Activated CD4-positive, alpha-beta memory T cell treated with anti-CD3 and anti-CD28 coated beads for 36 hours (primary cell): ENCODE measurements at places on chromosomes 3 and 15. TPM values are rescaled to one million over a fixed set of nuclear protein-coding genes. Genes with fewer than 3 reads are reported as not detected.

The CHST2 gene
- 4.5 TPM for total RNA-seq

The GOLGA6L2 gene
- total RNA-seq, result not detected

The CCDC13 gene
- not detected for total RNA-seq

The FBXL2 gene
- total RNA-seq, result not detected

The EPHB1 gene
- total RNA-seq, result 1.3 TPM

The PTPRG gene
- total RNA-seq, result 0.10 TPM

DNA sequence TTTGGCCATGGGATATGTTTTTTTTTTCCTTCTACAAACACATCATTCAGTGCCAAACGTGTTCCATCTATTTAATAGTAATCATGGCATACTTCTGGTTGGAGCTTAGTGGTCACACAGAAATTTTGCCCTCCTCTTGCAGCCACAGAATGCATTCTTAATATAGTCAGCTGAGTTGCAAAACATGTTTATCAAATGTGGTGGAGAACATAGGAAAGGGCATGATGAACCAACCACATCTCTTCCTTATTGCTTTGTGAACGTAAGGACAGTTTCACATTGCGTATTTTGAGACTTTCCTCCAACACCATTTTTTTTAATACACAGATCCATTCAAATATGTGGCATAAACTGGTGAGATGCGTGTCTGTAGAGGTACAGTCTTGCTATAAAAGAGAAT is 106.8 kb downstream of the BBX start:
- peaks cover 37% of the 10 kb centered on the region for H3K4me1 ChIP-seq
- H3K36me3 ChIP-seq, result no peaks in the 10 kb centered on the region
- no peak for DNase-seq
- H3K27ac ChIP-seq, result no peak overlapping the region

GRCh38 chr3:185081521-185081920 is 71.3 kb downstream of the C3orf70 start:
- H3K27me3 ChIP-seq, result no peaks in the 10 kb centered on the region
- H3K27ac ChIP-seq, result no peak overlapping the region
- no peak for DNase-seq
- no peaks in the 10 kb centered on the region for H3K36me3 ChIP-seq
- no peaks in the 10 kb centered on the region for H3K4me1 ChIP-seq

GRCh38 chr3:81013360-81013759 is 748.1 kb downstream of the GBE1 start:
- H3K4me3 ChIP-seq, result no peak overlapping the region
- no peak for DNase-seq
- no peak overlapping the region for H3K27ac ChIP-seq
- H3K36me3 ChIP-seq, result no peaks in the 10 kb centered on the region

- no peak overlapping the region for H3K27ac ChIP-seq
- H3K27me3 ChIP-seq, result no peaks in the 10 kb centered on the region
- DNase-seq, result peak; percentile 63
- H3K4me1 ChIP-seq, result peaks cover 5% of the 10 kb centered on the region
These were observed 36.8 kb downstream of the ATP1B3 start for GRCh38 chr3:141913150-141913811.

DNA sequence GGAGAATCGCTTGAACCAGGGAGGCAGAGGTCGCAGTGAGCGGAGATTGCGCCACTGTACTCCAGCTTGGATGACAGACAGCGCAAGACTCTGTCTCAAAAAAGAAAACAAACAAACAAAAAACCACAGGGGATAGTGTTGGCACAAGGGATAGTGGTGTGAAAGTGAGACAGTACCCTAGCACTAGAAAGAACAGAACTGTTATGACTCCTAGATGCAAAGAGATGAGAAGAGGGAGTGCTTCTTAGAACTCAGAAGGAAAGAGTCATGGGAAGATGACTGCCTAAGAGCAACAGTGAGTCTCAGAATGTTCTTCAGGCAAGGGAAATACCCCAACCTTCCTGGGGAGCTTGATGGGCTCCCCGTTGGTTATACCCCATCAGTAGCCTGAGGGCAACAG is 17.8 kb upstream of the ZNF770 start:
- no peaks in the 10 kb centered on the region for H3K36me3 ChIP-seq
- H3K4me3 ChIP-seq, result no peak overlapping the region
- no peaks in the 10 kb centered on the region for H3K4me1 ChIP-seq
- H3K27ac ChIP-seq, result no peak overlapping the region

DNA sequence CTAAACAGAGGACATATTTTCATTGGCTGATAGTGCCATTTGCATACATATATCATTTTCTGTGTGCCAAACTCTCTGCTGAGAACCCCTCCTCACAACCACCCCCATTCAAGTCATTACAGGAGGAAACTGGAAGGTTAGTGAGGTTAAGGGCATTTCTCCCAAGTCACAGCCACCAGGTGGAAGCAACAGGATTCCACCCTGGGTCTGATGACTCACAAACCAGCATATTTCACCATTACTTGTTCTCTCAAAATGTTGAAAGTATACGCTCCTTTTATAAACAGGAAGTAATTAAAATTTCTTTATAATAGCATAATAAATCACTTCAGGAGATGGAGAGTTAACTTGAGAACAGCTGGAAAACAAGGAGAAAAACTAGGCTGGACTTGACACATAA is 398.6 kb upstream of the WNT5A start:
- no peak overlapping the region for H3K4me3 ChIP-seq
- H3K36me3 ChIP-seq, result no peaks in the 10 kb centered on the region
- no peak overlapping the region for H3K27ac ChIP-seq

DNA sequence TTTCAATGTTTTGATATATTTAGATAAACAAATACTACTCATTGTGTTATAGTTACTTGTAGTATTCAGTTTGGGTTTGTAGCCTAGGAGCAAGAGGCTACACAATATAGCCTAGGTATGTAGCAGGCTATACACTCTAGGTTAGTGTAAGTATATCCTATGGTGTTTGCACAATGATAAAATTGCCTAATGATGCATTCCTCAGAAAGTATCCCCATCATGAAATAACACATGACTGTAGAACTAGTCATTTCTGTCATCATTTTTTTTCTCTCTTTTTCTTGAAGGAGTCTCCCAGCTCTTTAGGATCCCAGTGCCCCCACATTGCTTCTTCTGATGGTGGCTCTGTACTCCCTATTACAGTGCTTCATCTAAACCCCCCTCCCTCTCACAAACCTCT is 157.7 kb upstream of the CADPS start:
- no peaks in the 10 kb centered on the region for H3K36me3 ChIP-seq
- no peak overlapping the region for H3K4me3 ChIP-seq
- no peaks in the 10 kb centered on the region for H3K4me1 ChIP-seq
- no peak for DNase-seq

- no peaks in the 10 kb centered on the region for H3K27me3 ChIP-seq
- H3K4me3 ChIP-seq, result no peak overlapping the region
- peaks cover 11% of the 10 kb centered on the region for H3K4me1 ChIP-seq
- DNase-seq, result no peak
- H3K27ac ChIP-seq, result no peak overlapping the region
These were observed 50.3 kb downstream of the LRIG1 start for GRCh38 chr3:66450390-66451022.

DNA sequence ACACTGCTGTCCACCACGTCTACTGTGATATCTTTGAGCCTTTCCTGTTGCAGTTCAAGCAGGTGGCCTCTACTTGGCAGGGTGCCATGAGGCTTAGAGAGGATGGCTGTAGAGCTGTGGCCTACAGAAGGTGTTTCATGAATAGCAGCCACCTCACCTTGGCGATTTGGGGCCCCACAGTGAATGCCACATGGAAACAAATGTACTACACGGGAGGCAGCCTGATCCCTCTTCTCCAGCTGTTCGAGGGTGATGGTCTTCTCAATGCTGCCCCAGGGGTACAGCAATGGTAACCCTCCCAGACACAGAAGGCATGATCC is 70.7 kb downstream of the FAM43A start:
- H3K27me3 ChIP-seq, result peaks cover 7% of the 10 kb centered on the region
- H3K4me3 ChIP-seq, result no peak overlapping the region
- no peak overlapping the region for H3K27ac ChIP-seq
- no peak for DNase-seq

GRCh38 chr15:98823012-98823458 is 174.7 kb downstream of the IGF1R start:
- H3K27me3 ChIP-seq, result no peaks in the 10 kb centered on the region
- peaks cover 21% of the 10 kb centered on the region for H3K36me3 ChIP-seq
- H3K27ac ChIP-seq, result no peak overlapping the region
- peak; percentile 17 for DNase-seq
- no peak overlapping the region for H3K4me3 ChIP-seq

DNA sequence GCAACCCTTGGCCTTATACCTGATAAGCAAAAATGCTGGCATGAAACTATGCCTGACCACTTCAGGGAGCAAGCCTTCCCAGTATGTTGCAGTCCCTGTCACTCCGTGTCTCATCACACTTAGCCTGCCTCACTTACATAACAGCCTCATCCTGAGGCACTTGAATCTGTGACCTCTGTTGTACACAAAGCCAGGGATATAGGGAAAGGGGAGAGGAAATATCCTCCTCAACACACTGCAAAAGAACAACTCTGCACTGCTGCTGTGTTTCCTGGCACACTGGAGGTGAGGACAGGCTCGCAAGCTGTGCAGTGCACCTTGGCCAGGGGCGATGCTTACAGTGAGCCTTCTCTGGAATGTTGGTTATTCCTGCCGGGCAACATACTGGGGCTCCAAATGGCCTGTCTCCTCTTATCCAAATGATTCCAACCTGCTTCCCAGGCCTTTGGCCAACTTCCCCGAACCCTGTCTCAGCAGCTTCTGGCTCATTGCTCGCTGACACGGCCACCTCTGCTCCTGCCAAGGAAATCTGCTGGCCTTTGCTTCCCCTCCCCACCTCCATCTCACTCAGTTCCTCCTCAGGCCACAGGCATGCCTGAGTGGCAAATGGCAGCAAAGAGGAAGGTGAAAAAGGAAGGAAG is 109.2 kb downstream of the CD47 start:
- DNase-seq, result no peak
- peaks cover 52% of the 10 kb centered on the region for H3K4me1 ChIP-seq
- no peaks in the 10 kb centered on the region for H3K27me3 ChIP-seq
- H3K27ac ChIP-seq, result no peak overlapping the region
- H3K36me3 ChIP-seq, result no peaks in the 10 kb centered on the region

DNA sequence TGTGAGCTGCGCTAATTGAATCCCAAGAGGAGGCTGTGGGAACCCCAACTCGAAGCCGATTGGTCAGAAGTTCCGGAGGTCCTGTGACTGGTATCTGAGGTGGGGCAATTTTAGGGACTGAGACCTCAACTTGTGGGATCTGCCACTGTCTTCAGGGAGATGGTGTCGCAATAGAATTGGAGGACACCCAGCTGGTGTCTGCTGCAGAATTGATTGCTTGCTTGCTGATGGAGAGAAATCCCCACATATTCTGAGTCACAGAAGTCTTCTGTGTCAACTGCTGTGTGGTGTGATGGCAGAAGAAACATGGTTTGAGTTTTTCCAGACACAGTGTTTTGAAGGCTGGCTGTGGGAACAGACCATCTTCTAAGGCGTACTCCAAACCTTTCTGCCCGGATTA is 99.7 kb upstream of the PLXNA1 start:
- H3K36me3 ChIP-seq, result peaks cover under 1% of the 10 kb centered on the region
- no peak overlapping the region for H3K4me3 ChIP-seq
- DNase-seq, result no peak
- no peaks in the 10 kb centered on the region for H3K27me3 ChIP-seq
- no peaks in the 10 kb centered on the region for H3K4me1 ChIP-seq

DNA sequence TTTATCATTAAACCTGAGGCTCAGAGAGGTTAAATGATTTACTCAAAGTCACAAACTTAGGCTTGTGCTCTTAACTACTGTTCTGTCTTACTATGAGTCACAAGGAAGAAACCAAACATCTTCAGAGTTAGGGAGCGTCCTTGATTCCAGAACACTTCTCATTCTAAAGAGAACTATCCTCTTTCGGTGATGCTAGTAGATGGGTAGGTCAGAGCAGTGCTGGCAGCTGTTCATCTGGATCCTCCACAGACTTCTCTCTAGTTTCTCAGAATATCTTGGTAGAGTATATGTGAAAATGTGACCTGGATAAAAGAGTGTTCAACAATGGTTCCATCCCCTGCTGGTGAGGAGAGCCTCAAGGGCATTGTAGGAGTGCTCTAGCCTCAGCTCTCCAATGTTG is 3.3 kb downstream of the ARL6IP5 start:
- peak overlapping the region; percentile 94 for H3K27ac ChIP-seq
- H3K4me3 ChIP-seq, result peak overlapping the region; percentile 97
- H3K4me1 ChIP-seq, result peaks cover 65% of the 10 kb centered on the region
- peaks cover 37% of the 10 kb centered on the region for H3K36me3 ChIP-seq
- no peak for DNase-seq
- no peaks in the 10 kb centered on the region for H3K27me3 ChIP-seq

- H3K27ac ChIP-seq, result no peak overlapping the region
- H3K36me3 ChIP-seq, result no peaks in the 10 kb centered on the region
These were observed 3.1 kb downstream of the TSPAN3 start for GRCh38 chr15:77067691-77068367.

DNA sequence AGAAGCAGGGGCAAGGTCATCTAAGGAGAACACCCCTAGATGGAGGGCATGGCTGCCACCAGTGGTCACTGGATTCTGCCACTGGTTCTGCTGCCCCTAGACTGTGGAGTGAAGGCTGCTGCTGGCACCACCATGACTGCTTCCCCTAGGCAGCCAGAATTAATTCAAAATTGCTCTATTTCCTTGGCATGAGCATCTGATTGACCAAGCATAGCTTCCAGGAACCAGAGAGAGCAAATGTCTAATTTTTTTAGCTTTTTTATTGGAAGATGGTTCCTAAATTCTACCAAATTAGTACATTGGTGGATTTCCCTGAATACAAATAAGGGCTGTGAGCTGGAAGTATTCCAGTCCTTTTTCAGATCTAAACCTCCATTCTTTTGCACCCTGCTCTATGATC is 270.2 kb upstream of the GBE1 start:
- no peaks in the 10 kb centered on the region for H3K4me1 ChIP-seq
- no peak for DNase-seq
- H3K27me3 ChIP-seq, result peaks cover 1% of the 10 kb centered on the region

- no peaks in the 10 kb centered on the region for H3K27me3 ChIP-seq
- peak overlapping the region; percentile 54 for H3K27ac ChIP-seq
- peaks cover 21% of the 10 kb centered on the region for H3K4me1 ChIP-seq
These were observed 1.4 kb upstream of the PRKCI start for GRCh38 chr3:170220871-170221270.

DNA sequence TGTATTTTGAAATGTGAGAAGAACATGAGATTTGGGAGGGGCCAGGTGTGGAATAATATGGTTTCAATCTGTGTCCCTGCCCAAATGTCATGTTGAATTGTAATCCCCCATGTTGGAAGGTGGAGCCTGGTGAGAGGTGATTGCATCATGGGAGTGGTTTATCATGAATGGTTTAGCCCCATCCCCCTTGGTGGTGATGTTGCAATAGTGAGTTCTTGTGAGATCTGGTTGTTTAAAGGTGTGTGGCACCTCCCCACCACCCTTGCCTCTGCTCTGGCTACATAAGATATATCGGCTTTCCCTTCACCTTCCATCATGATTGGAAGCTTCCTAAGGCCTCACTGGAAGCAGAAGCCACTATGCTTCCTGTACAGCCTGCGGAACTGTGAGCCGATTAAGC is 23.9 kb upstream of the TMEM108 start:
- DNase-seq, result no peak
- no peaks in the 10 kb centered on the region for H3K4me1 ChIP-seq
- no peak overlapping the region for H3K27ac ChIP-seq
- H3K27me3 ChIP-seq, result peaks cover 5% of the 10 kb centered on the region

GRCh38 chr3:182981038-182981380 is 671 bp upstream of the DCUN1D1 start:
- peaks cover 18% of the 10 kb centered on the region for H3K4me1 ChIP-seq
- DNase-seq, result no peak
- peak overlapping the region; percentile 67 for H3K4me3 ChIP-seq
- H3K36me3 ChIP-seq, result no peaks in the 10 kb centered on the region
- no peaks in the 10 kb centered on the region for H3K27me3 ChIP-seq

- no peaks in the 10 kb centered on the region for H3K4me1 ChIP-seq
- no peak overlapping the region for H3K4me3 ChIP-seq
- peaks cover 12% of the 10 kb centered on the region for H3K27me3 ChIP-seq
These were observed 6.1 kb downstream of the MOBP start for GRCh38 chr3:39473452-39474125.

- H3K4me1 ChIP-seq, result peaks cover 9% of the 10 kb centered on the region
- no peak for DNase-seq
- H3K27ac ChIP-seq, result no peak overlapping the region
- no peaks in the 10 kb centered on the region for H3K27me3 ChIP-seq
These were observed 920.6 kb upstream of the CFAP20DC start for GRCh38 chr3:59970376-59970775.
